ENCODE measurements at places on chromosomes 12 and 14.

- DNase-seq, result no peak
Observed at GRCh38 chr14:91127401-91127801, 13.5 kb downstream of the DGLUCY start.

- DNase-seq, result no peak
Observed at GRCh38 chr14:89862856-89863255, 91.7 kb downstream of the EFCAB11 start.

GRCh38 chr14:91508105-91508504 lies 2.0 kb downstream of the PPP4R3A start:
- no peak for DNase-seq

DNA sequence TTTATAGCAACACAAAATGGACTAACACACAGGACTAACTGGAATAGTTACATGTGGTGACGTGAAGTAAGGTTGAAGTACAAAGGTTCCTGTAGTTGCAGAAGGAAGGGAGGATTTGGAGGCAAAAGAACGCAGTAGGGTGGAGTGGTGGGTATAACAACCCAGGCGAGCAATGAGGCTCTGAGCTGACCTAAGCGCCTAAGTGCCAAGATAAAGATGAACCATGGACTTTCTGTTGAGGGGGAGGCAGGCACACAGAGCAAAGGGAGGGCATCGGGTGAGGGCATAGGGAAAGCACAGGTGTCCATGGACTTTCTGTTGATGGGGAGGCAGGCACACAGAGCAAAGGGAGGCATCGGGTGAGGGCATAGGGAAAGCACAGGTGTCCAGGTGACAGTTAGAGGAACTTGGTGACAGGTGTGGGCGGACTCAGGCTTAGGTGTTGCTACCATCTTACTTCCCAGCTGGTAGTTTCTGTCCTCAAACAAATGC lies 15.2 kb downstream of the SCNN1A start:
- DNase-seq, result no peak

DNA sequence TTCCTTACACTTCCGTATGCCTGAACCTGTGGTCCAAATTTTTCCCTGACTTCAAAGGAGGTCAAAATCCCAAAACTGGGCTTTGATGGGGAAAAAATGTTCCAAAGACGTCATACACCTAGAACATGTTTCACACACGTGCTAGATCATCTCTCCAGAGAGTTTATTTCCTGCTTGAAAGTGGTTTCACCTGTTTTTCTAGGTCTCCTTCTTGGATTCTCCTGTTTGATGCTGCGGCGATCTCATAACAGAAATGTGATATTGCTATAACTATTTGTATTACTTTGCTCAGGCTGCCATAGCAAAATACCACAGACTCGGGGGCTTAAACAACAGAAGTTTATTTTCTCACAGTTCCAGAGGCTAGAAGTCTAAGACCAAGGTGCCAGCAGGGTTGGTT lies 19.7 kb upstream of the TMCC3 start:
- DNase-seq, result no peak
